ENCODE measurements at places on chromosomes 7 and 10. TPM values are rescaled to one million over a fixed set of nuclear protein-coding genes. Genes with fewer than 3 reads are reported as not detected.

Gene POR
- 61.8 TPM for total RNA-seq

Gene BAMBI
- 8.4 TPM for total RNA-seq

Gene SORBS1
- total RNA-seq: 1,953 TPM

Gene AKR1C4
- total RNA-seq: not detected

Gene CH25H
- total RNA-seq: 2.1 TPM

Gene MCU
- 20.6 TPM for total RNA-seq

Gene ZNF680
- total RNA-seq: 16.2 TPM

Gene VWDE
- total RNA-seq: not detected

Gene HPS1
- total RNA-seq: 53.6 TPM

Gene CHAT
- not detected for total RNA-seq

Gene CYP3A7
- total RNA-seq: 0.26 TPM

Gene SUV39H2
- total RNA-seq: 5.0 TPM

Gene IMPDH1
- total RNA-seq: 69.7 TPM

Gene ZNF804B
- total RNA-seq: not detected

Gene TMEM209
- total RNA-seq: 6.8 TPM

Gene SLC25A13
- total RNA-seq: 13.3 TPM

Gene ATG9B
- not detected for total RNA-seq

Gene SLC18A2
- total RNA-seq: 1.7 TPM

Gene OR6V1
- not detected for total RNA-seq

Gene SH2D4B
- not detected for total RNA-seq

Gene NKX1-2
- not detected for total RNA-seq

Gene GPR146
- total RNA-seq: 24.0 TPM

Gene ASNS
- 16.2 TPM for total RNA-seq

Gene CLCN1
- not detected for total RNA-seq

Gene INMT
- 192 TPM for total RNA-seq

Gene PFKP
- 90.8 TPM for total RNA-seq

Gene PIK3CG
- 2.0 TPM for total RNA-seq
